NCI-H1694 (cell line): ENCODE measurements at places on chromosomes 3 and 15.

DNA sequence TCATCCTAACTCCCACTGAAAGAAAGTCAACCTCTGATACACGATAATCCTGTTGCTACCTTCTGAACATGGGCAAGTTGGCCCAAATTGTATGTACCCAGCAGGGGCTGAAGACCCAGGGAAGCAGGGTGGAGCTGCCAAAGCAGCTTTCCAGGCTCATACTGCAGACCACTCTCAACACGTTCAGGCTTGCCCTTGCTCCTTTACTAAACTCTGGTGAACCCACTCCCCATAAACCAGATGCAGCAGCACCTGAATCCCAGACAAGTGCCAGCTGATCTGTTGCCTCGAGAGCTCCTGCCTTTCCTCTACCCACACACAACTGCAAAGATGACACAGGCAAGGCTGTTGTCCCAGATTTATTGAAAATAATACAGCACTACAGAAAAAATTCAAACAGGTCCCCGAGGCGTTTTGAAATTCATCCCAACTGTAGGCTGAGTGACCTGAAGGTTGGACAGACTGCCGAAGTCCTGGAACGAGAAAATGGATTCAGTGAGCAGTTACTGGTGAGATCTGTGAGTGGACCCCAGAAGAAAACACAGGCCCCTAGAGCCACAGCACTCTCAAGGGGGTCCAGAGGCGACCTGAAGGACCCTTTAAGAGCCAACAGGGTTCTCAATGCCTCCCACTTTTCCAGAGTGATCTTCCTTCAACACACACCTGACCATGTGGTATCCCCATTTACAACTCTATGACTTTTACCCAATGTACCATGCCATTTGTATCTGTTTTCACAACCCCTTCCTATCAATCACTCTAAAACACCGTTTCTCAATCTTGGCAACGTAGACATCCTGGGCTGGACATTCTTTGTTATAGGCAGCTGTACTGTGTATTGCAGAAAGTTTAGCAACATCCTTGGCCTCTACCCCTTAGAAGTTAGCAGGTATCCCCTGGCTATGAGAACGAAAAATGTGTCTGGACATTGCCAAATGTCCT is 3.6 kb downstream of the RPS17 start:
- DNase-seq, result no peak

DNA sequence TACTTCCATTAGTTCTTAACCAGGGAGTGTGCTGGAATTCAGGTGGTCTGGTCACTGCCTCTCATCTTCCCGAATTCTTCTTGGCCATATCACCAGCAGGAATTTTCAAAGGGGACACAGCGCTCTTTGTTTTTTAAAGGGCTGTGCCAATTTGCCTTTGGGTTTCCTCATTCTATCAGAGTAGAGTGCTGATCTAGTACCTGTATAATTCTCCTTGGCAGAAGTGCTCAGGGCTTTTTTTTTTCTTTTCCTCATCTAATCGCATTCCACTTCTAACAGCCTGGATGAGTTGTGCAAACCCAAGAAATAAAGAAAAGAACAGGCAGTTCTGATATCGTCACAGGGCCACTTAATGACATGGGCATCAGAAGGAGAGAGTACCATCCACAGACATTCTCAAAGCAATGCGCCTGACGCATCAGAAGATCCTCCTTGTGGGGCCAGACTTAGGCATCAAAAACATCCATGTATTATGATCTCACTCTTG is 121.0 kb downstream of the ASB7 start:
- no peak for DNase-seq

DNA sequence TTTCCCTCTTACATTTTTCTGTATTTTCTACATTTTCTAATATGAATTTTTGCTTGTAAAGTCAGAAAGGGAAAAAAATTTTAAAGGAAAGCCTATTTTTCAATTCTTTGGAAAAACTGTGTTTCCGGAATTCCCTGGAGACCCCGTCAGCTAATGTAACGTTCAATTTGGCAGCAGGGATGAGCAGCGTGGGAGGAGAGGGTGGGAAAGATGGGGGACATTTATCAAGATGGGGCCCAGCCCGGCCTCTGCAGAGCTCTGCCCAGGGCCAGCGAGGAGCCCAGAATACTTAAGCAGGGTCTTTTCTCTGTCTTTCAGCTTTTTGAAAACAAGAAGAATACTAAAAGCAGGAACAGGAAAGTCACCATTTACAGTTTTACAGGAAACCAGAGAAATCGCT is 129.0 kb downstream of the LRRK1 start:
- DNase-seq, result no peak

DNA sequence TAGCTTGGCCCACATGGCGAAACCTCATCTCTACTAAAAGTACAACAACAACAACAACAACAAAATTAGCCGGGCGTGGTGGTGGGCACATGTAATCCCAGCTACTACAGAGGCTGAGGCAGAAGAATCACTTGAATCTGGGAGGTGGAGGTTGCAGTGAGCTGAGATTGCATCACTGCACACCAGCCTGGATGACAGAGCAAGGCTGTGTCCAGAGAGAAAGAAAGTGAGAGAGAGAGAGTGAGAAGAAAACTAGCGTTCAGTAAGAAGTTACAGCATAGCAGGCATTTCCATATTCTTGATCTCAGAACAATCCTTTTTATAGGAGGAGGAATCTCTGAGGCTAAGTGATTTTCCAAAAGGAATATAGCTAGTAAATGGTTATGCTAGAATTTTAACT is 1076.1 kb downstream of the AGBL1 start:
- no peak for DNase-seq

DNA sequence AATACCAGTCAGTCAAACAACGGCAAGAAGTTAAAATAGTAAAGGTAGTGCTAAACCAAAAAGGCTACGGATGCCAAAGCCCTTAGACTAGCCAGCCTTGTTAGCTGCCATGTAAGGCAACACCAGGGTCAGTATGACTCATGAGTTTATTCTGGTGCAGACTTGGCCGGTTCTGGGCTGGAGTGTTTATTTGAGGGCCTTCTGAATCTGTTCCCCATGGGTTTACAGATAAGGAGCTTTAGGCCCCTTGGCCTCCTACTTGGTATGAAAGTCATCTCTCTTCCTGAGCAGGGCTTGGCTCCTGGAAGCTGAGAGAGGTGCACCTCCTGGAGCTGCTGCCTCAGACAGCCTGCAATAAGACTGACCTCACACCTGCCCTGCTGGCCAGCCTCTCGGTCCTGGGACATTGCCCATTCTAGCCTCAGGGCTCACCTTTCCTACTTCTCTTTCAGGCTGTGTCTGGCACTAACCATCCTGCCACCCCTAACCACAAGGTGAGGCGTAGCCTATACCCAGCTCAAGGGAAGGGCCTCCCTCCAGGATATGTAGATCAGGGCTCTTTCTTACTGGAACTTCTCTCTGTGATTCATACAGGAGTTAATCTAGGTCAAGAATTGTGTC is 10.4 kb upstream of the RTP1 start:
- no peak for DNase-seq

GRCh38 chr15:50248994-50249582 is 16.4 kb downstream of the HDC start:
- no peak for DNase-seq
